ENCODE measurements at places on chromosomes 12 and 14.

DNA sequence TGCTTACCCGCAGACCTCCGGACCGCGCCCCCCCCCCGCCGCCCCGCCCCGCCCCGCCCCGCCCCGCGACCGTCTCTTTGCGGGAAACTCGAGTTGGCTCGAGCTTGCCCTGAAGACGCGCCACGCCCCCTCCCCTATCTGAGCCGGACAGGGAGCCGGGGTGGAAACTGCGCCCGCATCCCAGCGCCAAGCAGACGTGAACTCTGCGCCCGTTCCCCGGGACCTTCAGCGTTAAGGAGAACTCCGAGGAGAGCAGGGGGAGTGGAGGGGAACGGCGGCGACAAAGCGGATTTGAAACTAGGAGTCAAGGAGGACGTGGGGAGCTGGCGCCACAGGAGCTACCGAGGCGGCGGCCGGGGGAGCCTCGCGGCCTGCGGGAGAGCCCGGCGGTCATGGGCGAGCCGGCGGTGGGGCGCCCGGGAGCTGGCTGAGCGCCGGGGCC, at the start of gene KCNK13:
TSS of gene KCNK13 (plus strand) at position 310 of the 442 bp plus-strand sequence. CDS start 212 bp downstream, outside the sequence.
- DNase-seq, result no peak

GRCh38 chr12:130463275-130463658, 125.6 kb downstream of the PIWIL1 start:
- DNase-seq, result no peak

GRCh38 chr14:61677479-61677878, 17.8 kb upstream of the HIF1A start:
- DNase-seq, result no peak

- DNase-seq, result peak; percentile 2
Observed at GRCh38 chr12:113601656-113602263, 130.1 kb upstream of the LHX5 start.

DNA sequence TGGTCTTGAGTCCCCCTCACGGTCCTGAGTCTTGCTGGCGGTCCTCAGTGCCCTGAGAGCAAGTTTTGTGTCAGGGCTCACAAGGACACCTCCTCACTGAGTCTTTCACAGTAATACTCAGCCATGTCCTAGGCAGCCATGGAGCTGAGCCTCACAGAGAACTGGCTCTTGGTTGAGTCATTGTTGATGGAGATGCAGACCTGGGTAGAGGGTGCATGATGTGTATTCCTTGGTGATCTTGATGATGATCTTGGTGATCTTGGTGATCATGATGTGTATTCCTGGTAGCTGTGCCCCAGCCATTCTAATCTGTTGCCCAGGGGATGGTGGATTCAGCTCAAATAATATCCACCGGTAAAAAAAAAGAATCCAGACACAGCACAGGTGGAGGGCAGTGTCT, 495.4 kb downstream of the TMEM121 start:
- DNase-seq, result no peak

- no peak for DNase-seq
Observed at GRCh38 chr14:21034707-21035106, at the start of gene RNASE13. RNASE13 (minus strand) TSS chr14:21034807; CDS start chr14:21034288, 519 bp downstream.

GRCh38 chr12:103785243-103786031, 55.6 kb downstream of the NT5DC3 start:
- DNase-seq, result no peak

DNA sequence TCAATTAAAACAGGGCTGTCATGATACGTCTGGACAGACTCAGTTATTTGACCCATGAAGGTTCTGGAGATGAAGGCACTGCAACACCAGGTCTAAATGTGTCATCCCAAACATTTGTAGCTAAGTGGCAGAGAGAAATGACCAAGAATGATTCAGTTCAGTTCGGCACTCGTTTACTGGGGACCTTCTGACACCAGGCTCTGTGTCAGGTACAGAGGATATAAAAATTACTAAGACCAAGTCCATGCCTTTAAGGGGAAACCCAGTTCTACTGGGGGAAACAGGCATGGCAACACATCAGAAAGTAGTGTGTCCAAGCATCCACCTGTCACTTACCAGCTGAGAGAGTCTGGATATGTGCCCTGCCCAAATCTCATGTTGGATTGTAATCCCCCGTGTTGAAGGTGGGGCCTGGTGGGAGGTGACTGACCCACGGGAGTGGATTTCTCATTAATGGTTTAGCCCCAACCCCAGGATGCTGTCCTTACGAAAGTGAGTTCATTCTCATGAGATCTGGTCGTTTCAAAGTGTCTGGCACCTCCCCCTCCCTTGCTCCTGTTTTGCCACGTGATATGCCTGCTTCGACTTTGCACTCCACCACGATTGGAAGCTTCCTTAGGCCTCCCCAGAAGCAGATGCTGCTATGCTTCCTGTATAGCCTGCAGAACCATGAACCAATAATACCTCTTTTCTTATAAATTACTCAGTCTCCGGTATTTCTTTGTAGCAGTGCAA, 41.9 kb upstream of the BCL2L14 start:
- no peak for DNase-seq

DNA sequence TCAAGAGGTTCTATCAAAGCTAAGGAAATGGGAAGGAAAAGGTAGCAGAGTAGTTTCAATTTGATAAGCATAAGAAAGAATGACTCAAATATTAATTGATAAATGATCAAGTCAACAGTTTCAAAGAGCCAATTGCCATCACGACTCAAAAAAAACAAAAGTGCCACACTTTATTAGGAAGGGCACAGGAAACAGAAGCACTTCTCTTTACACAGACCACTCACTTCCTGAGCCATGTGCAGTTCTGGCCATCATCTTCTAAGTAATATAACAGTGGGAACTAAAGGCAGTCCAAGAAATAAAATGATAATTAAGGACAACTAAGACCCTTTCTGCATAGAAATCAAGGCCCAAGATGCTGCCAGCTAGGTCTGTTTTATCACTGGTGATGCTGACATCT, 13.2 kb downstream of the TM7SF3 start:
- DNase-seq, result no peak
